ENCODE measurements at places on chromosomes 3 and 15.

- DNase-seq = no peak
These were observed 97.3 kb downstream of the AKAP13 start for GRCh38 chr15:85477730-85478129.

GRCh38 chr15:95944193-95944592 lies 386.3 kb upstream of the NR2F2 start:
- no peak for DNase-seq

DNA sequence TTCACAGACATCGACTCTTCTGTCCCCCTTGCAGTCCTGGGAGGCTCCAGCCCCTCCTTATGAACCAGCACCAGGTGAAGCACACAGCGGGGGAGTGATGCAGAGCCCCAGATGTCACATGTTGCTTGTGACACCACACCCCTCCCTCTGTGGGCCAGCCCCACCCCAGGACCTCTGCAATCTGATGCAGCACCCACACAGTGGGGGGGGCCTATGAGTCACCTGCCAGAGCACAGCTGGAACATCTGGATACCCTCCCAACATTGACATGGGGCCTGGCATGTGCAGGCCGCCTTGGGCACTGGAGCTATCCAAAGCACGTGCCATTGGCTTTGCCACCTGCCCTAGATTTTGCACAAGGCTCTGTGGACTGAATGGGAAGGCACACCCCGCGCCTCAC lies 70.5 kb downstream of the FEM1B start:
- no peak for DNase-seq

- DNase-seq = peak; percentile 50
These were observed 81.6 kb downstream of the PPCDC start for GRCh38 chr15:75104804-75105557.

DNA sequence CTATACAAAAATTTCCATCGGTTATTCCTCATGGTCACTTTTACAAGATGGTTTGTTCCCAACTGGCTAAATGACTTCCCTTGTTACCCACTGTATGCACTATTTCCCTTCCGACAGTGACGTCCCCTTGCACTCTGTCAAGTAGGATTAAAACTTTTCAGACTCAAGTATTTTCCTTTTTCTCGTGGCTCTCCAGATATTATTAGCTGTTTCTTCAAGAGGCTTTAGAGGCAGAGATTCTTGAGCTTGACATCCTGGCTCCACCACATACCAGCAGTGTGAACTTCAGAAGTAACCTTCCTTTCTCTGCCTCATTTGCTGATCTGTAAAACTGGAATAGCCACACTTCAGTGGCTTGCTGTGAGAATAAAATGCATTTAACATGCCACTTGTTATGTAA lies 14.0 kb downstream of the CSNK1G1 start:
- DNase-seq = no peak

GRCh38 chr3:10992017-10992942 lies at the start of gene SLC6A1:
Gene SLC6A1, plus strand, starts transcription at chr3:10992748. Its CDS starts 24,464 bp downstream, at chr3:11017212.
- DNase-seq = no peak

GRCh38 chr15:29528276-29528675 lies 258.7 kb upstream of the NSMCE3 start:
- no peak for DNase-seq

DNA sequence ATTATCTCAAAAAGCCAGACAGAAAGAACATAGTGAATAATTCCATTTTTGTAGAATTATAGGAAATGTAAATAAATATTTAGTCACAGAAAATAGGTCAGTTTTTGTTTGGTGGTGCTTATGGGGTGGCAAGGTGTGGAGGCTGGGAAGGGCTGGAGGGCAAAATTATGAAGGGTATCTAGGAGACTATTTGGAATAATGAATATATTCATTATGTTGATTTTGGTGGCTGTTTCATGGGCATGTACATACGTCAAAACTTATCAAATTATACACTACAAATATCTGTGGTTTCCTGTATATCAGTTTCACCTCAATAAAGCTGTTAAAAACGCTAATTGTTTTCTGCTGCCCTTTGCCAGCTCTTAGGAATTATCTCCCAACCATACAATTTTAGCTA lies 298.7 kb upstream of the GOLIM4 start:
- no peak for DNase-seq

DNA sequence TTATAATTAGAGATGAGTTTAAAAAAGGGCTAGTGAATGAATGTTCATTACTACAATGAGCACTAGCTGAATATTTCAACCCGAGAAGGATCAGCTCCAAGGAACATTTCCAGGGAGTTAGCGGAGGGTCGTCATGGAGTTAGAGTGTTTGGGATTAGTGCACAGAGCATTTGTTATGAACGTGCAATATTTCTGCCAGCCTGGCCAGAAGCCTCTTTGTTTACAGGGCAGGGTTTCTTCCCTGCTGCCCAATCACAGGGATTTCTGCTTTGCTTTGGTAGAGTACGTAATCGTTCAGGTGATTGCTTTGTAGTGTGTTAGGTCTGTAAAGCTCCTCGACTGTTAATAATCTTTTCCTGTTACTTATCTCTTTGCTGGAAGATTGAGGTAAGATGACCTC lies 5.9 kb downstream of the CGNL1 start:
- DNase-seq = no peak

DNA sequence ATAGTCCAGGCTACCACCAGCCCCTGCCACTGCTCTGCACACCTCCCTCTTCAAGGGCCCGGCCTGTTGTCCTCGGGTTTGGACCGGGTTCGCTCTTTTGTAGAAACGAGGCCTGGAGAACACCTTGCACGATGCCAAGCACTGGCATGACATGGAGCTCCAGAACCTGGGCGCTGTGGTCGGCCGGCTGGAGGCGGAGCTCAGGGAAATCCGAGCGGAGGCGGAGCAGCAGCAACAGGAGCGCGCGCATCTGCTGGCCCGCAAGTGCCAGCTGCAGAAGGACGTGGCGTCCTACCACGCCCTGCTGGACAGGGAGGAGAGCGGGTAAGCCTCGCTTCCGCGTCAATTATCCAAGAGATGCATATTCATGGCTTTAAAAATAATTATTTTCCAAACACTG lies 72.4 kb downstream of the BFSP2 start:
- no peak for DNase-seq

- DNase-seq = no peak
These were observed 228.7 kb downstream of the SLCO3A1 start for GRCh38 chr15:92082006-92082843.

GRCh38 chr15:40982855-40983254 lies 29.6 kb downstream of the CHAC1 start:
- no peak for DNase-seq

GRCh38 chr15:67807141-67807540 lies 18.2 kb upstream of the SKOR1 start:
- DNase-seq = no peak

- DNase-seq = no peak
These were observed 71.9 kb downstream of the ARNT2 start for GRCh38 chr15:80476036-80476435.

DNA sequence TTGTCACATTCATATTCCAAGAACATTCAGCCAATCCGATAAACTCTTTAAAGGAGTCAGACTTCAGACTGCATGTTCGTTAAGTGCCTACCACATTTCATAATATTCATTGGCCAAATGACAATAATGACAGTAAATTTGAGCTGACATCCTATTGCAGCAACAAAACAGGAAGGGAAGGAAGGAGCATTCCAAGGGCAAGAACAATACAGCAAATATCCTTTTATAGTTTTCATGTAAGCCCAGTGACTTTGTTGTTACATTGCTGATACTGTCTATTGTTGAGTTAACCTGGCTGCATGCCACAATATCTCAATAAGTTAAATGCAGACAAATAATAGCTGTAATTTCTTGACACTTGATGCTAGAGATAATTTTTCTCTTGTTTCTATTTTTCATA lies 16.4 kb upstream of the CBLB start:
- no peak for DNase-seq

GRCh38 chr15:78422571-78423340 lies 15.3 kb upstream of the IREB2 start:
- peak; percentile 52 for DNase-seq
